ENCODE measurements at places on chromosomes 1 and 21.

- DNase-seq, result no peak
Measured at GRCh38 chr1:46211051-46211450, 7.9 kb downstream of the LURAP1 start.

GRCh38 chr1:199978408-199978940, 49.0 kb upstream of the NR5A2 start:
- DNase-seq, result no peak

- DNase-seq, result no peak
Measured at GRCh38 chr1:54885807-54886723, 930 bp downstream of the DHCR24 start.

- no peak for DNase-seq
Measured at GRCh38 chr1:151838222-151839081, 1.2 kb downstream of the C2CD4D start.

- DNase-seq, result no peak
Measured at GRCh38 chr1:248842781-248843331, 4.8 kb downstream of the ZNF672 start.

DNA sequence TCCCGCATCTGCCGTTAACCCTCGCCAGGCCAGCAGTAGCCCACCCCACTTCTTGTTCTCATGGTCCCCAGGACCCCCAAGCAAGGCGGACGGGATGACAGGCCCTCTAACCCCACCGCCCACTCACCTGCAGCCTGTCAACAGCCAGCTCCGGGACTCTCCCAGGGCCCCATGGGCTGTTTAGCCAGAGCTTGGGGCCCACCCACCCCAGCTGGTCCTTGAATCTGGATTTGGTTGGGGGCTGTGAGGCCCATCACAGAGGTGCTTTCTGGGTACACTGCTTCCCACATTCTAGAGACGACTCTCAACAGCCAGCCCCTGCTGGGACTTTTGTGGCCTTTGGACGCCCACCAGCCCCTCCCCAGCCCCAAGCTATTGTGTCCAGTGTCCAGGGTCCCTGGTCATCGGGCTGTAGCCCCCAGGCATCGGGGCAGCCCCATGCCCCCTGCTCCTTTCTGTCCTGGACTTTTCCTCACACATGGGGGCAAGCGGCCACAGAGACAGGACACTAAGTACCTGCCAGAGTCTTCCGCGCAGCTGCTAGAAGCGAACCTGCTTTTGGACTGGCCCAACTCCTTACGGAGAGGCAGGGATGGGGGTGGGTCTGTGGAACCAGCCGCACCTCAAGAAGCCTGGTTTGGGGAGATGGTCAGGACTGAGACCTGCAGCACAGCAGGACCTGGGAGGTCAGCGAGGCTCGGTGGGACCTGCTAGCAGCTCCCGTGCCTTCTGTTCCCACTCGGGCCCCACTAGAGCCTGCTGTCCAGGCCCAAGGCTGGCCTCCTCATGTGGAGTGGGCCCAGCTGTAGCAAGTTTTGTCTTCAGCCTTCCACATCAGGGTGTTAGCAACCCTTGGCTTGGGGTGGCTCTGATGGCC, 208.1 kb upstream of the VAMP3 start:
- no peak for DNase-seq

GRCh38 chr1:161791904-161792655, 26.0 kb downstream of the ATF6 start:
- no peak for DNase-seq

- no peak for DNase-seq
Measured at GRCh38 chr1:41559331-41559730, 74.8 kb upstream of the EDN2 start.

DNA sequence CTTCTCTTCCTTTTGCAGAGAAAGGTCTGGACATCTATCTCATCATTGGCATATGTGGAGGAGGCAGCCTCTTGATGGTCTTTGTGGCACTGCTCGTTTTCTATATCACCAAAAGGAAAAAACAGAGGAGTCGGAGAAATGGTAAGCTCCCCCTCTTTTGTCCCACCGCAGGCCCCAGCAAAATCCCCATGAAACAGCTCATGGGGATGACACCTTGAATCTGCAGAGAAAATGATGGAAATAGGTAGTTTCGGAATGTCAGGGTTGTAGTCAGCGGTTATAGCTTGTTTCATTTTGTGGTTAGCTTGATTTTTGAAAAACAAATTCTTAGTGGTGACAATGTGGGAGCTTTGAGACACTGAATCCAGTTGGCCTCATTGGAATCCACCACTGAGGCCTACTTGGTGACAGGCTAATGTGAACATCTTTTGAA, 10.3 kb downstream of the CD2 start:
- no peak for DNase-seq

DNA sequence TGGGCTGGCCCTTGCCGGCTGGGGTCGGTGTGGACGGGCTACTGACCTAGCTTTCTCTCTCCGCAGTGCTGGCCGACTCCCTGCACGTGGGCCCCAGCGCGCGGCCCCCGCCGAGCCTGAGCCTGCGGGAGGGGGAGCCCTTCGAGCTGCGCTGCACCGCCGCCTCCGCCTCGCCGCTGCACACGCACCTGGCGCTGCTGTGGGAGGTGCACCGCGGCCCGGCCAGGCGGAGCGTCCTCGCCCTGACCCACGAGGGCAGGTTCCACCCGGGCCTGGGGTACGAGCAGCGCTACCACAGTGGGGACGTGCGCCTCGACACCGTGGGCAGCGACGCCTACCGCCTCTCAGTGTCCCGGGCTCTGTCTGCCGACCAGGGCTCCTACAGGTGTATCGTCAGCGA, 34.9 kb downstream of the PTGFRN start:
- DNase-seq, result no peak

- no peak for DNase-seq
Measured at GRCh38 chr1:182206626-182207239, 145.2 kb upstream of the ZNF648 start.

DNA sequence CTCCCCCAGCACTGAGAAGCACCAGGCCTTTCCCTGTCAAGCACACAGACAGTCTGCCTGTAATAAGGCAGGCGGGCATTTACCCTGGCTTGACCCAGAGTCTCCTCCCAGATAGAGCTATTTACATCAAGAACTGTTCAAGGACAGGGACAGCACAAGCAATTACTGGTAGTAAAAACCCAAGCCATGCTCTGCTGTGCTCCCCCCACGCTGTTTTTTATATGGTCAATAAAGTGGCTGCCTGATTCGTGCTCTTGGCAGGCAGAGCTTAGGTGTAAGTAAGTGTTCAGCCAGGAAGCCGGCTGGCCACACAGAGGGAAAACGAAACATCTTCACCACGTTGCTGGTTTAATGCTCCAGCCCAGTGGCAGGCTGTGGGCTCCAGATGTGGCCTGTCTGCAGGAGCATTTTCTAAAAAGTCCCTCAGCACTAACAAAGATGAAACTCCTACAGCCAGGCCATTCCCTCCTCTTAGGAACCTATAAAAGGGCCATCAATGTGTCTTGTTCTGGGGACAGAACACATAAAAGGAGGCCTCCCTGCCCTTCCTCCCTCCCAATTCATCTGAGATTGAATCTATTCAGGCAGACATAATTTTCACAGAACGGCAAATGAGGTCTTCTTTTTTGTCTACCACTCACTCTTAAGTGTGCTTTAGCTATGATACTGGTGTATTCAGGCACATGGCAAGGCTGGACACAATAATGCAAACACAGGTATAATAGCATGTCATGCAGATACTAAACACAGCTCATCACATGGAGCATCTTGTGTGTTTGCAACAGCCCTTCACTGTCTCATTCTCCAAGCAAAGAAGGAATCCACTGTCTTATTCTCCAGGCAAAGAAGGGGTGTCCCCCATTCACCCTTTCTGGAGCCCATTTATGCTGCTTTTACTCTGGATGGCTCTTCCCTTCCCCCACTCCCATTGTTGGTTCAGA, 378.9 kb downstream of the HHAT start:
- DNase-seq, result no peak

- no peak for DNase-seq
Measured at GRCh38 chr1:34265396-34265795, 88.7 kb downstream of the C1orf94 start.

- DNase-seq, result no peak
Measured at GRCh38 chr1:154682254-154682653, 74.3 kb upstream of the ADAR start.

DNA sequence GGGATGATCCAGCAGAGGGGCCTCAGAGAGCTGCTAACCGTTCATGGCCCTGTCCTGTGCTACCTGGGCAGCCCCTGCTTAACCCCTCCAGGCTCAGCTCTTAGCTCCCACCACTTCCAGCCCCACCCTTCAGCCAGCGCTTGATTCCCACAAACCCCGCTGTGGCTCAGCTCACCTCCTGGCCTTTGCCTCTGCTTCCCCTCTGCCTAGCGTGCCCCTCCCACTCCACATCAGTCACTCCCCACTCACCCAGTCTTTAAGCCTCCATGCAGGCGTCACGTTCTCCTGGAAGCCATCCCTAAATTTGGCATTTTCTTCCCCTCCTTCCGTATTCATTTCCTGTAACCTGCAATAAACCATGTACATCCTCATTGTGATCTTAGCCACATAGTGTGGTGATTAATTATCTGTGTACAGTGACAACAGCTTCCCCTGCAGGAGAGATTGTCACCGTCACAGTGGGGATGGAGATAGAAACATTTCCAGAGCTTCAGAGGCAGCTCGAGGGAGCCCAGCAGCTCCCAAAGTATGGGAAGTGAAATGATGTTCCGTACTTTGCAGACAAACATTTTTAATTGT, 65.5 kb downstream of the EPHB2 start:
- no peak for DNase-seq

GRCh38 chr1:229714964-229715603, 89.0 kb downstream of the URB2 start:
- no peak for DNase-seq

DNA sequence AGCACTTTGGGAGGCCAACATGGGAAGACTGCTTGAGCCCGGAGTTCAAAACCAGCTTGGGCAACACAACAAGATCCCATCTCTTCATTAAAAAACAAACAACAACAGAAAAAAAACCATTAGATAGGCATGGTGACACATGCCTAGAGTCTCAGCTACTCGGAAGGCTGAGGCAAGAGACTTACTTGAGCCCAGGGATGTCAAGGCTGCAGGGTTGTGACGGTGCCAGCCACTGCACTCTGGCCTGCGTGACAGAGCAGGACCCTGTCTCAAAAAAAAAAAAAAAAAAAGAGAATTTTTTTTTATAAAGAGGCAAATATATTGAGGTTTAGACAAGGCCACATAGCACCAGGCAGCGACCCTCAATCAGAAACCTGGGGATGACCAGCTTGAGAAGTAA, 62.7 kb downstream of the HSF2BP start:
- no peak for DNase-seq

- DNase-seq, result no peak
Measured at GRCh38 chr1:167562702-167563101, 9.1 kb upstream of the CREG1 start.

GRCh38 chr1:153251562-153251961, 7.9 kb upstream of the LORICRIN start:
- DNase-seq, result no peak

DNA sequence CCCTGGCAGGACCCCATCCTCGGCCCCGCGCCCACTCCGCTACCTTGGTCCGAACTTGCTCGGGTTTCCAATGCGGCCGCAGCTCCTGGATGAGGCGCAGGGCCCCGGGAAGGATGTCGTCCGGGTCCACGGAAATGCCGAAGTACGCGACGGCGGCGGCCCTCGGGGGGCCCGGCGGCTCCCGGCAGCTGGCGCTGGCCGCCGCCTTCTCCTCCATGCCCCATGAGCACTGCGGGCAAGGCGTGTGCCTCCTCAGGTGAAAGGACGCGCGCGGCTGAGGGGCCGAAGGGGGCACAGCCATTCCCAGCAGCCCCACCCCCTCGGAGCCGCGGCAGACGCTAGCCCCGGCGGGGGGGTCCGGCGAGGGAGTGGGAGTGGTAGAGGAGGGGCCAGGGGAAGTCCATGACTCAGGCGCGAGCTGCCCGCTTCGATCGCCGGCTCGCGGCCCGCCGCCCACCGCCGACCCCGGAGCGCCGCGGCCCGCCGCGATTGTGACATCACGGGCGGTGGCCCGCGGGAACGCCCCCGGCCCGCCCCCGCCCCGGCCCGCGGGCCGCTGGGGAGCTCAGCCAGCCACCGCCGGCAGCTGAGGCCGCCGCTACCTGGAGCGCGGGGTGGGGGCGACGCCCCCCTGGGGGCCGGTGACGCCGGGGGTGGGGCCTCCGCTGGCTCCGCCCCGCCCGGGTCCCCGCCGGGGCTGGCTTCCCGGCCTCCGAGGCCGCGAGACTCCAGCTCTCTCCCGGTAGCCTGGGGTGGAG, at the start of gene ETNK2:
TSS of gene ETNK2 (minus strand) at position 493 of the 758 bp plus-strand sequence. CDS start at position 301, 192 bp downstream.
- DNase-seq, result peak; percentile 21

DNA sequence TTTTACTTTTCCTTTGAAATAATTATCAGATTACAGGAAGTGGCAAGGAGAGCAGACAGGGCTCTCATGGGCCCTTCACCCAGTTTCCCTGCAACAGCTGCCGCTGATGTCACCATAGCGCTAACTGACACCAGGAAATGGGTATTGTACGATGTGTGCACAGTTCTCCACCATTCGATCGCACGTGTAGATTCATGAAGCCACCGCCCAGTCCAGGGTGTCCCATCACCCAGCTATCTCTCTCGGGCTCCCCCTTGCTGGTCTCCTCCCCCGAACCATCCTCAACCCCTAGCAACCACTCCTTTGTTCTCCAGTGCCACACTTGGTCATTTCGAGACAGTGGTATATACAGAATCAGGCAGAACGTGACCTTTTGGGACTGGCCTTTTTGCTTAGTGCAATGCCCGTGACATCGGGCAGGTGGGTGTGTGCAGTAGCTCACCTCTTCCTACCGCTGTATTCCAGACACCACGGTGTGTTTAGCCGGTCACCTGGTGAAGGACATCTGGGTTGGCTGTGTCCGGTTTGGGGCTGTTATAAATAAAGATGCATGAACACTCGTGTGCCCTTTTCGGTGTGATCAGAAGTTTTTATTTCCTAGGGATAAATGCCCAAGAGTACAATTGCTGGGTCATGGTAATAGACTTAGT, 118.4 kb downstream of the CRYAA start:
- DNase-seq, result no peak

- DNase-seq, result no peak
Measured at GRCh38 chr21:46518983-46519583, 60.4 kb downstream of the DIP2A start.
